ENCODE measurements at places on chromosomes 13 and 19.

DNA sequence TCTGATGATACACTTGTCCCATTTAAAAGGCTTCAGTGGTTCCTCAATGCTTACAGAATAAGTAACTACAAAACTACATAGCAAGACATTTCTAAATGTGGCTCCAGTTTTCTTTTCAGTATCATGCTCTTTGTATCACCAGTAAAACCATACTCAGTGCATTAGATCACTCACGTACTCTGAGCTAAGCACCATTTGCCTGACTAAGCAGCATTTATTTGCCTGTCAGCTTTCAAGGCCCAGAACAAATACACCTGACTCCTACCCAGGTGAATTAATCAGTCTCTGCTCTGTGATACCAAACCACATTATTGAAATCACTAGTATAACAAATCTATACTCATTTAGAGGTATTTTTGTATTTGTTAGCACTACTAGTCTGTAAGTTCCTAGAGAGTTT, 47.4 kb upstream of the PCDH20 start:
- peak; percentile 34 for DNase-seq

DNA sequence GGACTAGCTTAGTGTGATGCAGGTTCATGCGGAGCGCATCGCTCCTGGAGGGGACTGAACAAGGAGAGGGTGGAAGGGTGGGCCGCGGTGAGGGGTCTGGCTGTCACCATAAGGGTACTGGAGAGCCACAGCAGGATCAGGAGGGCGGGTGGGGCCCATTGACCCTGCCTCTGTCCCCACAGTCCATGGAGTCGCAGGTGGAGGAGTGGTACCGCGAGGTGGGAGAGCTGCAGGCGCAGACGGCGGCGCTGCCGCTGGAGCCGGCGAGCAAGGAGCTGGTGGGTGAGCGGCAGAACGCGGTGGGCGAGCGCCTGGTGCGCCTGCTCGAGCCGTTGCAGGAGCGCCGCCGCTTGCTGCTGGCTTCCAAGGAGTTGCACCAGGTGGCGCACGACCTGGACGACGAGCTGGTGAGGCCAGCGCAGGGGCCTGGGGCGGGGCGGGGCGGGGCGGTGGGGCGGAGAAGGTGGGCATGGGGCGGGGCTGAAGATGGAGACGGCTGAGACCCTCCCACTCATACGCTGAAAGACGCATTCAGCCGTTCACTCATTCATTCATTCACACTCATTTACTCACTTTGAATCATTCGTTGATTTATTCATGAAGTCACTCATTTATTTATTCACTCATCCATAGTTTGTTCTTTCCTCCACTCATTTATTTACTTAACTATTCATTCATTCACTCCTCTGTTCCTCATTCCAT, 27.5 kb upstream of the SHKBP1 start:
- peak; percentile 50 for DNase-seq

GRCh38 chr13:113491418-113491883, 940 bp upstream of the DCUN1D2 start:
- peak; percentile 65 for DNase-seq

DNA sequence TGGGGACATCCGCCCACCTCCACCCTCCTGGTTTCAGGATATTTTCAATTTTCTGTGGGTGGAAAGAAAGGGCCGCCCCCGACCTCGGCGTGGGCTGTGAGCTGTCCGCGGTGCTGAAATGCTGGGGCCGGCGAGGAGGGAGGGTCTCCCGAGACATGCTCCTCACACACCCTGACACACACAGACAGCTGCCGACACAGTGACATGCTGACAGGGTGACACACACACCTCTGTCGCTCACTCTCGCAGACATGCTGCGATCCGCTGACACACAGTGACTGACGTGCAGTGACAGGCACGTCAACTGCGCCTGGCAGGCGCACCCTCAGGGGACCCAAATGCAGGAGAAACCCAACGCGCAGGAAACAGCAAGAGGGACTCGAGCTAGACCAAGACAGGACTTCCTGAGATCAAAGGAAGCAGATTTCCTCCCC, 25.1 kb upstream of the MEIS3 start:
- DNase-seq: no peak

DNA sequence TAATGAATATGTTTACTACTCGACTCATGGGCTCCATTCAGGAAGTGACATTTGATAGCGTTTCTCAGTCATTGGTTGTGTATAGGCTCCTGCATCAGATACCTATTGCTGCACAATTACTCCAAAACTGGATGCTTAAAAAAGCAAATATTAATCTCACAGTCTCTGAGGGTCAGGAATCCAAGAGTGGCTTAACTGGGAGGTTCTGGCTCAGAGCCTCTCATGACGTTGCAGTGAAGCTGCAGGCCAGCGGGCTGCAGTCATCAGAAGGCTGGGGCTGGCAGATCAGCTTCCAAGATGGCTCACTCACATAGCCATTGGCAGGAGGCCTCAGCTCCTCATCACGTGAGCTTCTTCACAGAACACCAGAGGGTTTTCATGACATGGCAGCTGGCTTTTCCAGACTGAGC, 525.1 kb upstream of the NBEA start:
- DNase-seq: no peak

GRCh38 chr19:29479941-29480340, 45.9 kb upstream of the VSTM2B start:
- no peak for DNase-seq

GRCh38 chr13:57673197-57673596, 41.7 kb downstream of the PCDH17 start:
- no peak for DNase-seq

GRCh38 chr13:34933349-34933748, 8.7 kb upstream of the NBEA start:
- DNase-seq: no peak

DNA sequence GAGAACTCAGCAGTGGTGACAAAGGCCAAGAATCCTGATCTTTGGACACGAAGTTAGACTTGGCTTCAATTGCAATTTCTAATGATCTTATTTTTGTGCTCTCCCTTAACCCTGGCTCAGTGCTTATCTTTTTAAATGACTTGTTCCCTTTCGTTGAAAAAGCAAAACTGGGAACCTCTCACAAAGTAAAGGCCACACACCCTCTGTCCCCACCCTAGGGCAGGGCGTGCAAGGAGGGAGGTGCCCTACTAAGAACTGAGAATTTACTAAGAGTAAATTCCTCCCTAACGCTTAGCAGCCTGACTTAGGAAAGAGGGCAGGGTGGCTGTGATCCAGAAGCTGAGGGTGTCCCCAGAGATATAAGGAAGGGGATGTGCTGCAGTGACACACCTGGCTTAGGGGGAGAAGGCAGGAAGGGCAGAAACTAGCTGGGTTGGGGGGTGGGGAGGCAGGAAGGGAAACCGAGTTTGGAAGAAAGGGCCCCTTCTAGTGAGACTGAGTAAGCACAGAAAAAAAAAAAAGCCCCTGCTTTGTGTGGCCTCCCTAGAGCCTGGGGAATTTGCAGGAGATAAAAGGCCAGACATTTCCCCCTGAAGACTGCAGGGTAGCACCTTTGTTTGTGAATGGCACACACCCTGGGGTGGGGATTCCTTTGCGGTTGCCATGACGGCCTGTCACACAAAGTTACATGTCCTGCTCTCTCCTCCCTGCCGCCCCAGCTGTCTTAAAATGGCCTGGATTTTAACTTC, 435.1 kb downstream of the EFNB2 start:
- DNase-seq: no peak

- DNase-seq: no peak
These were observed 7.0 kb upstream of the POMP start for GRCh38 chr13:28651810-28652401.

GRCh38 chr13:51793570-51794271, 10.2 kb downstream of the DHRS12 start:
- no peak for DNase-seq

- no peak for DNase-seq
These were observed 41.3 kb upstream of the INTS6 start for GRCh38 chr13:51494156-51494555.

DNA sequence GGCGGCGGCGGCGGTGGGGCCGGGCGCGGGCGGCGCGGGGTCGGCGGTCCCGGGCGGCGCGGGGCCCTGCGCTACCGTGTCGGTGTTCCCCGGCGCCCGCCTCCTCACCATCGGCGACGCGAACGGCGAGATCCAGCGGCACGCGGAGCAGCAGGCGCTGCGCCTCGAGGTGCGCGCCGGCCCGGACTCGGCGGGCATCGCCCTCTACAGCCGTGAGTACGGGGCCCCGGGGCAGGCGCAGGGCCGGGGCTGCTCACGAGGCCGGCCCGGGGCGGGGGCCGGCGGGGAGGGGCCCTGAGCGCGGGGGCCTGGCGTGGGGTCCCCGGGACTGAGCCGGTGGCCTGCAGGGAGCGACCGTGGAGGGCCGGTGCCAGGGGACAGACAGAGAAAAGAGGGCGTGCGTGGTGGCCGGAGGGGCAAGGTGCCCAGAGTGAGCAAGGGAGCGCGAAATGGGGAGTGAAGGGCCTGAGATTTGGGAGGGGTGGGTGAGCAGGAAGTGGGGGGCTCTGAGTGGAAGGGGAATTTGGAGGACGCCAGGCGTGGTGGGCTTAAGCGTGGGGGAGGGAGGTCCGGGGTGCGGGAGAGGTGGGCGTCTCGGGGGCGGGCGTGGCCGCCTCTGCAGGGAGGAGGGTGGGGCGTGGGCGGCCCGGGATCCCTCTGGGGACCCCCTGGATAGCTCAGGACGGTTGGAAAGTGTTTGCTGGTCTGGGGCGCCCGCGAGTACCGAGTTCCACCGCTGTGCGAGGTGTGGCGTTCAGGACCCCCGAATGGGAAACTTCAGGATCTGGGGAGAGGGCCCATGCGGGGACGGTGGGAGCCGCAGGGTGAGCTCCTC, 575 bp downstream of the CARM1 start:
- DNase-seq: no peak

- no peak for DNase-seq
These were observed 258.2 kb upstream of the IRS2 start for GRCh38 chr13:110044551-110045111.

DNA sequence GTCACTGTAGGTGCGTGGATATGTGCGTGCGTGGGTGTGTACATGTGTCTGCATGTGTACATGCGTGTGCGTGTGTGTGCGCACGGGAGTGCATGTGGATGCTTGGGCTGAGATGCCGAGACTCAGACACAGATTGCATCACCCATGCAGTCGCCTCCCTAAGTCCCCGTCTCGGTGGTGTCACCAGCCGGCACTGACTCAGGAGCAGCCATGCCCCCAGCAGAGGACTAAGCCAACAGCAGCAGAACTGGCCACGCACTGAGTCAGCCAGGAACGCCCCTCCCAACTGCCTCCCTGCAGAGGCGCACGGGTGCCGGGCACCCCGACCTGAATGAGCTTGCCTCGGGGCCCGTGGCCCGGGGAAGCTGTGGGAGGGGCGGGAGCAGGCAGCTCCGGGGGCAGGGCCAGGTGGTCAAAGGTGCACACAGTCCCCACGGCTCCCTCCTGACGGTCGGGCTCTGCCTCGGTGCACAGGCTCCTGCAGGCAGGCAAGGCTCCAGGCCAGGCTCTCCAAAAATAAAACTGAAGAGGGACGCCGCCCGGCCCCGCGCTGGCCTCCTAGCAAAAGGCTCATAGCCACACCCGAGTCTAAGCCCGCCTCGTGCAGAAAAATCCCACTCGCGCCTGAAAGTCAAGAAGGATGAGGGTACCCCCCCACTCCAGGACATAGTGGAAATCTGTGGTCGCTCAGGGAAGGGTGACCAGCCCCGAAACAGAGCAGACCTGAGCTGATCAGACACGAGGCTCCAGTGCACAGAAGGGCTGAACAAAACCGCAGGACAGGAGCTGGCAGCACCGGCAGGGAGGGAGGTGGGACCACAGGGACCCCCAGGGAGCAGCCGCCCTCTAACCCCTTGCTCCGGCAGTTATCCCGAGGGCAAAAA, 49.2 kb downstream of the GADD45B start:
- no peak for DNase-seq

GRCh38 chr19:23913931-23914330, 755 bp upstream of the ZNF726 start:
- DNase-seq: no peak

DNA sequence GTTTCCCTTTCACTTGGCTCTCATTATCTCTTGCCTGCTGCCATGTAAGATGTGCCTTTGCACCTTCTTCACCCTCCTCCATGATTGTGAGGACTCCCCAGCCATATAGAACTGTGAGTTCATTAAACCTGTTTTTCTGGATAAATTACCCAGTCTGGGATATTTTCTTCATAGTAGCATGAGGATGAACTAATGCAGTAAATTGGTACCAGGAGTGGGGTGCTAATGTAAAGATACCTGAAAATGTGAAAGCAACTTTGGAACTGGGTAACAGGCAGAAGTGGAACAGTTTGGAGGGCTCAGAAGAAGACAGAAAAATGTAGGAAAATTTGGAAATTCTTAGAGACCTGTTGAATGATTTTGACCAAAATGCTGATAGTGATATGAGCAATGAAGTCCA, 487.4 kb downstream of the LMO7 start:
- no peak for DNase-seq

- no peak for DNase-seq
These were observed 55.9 kb upstream of the LATS2 start for GRCh38 chr13:21117104-21117809.

GRCh38 chr13:51538591-51539179, 45.6 kb upstream of the WDFY2 start:
- DNase-seq: no peak

GRCh38 chr19:15432018-15432494, 13.3 kb upstream of the AKAP8L start:
- DNase-seq: no peak

GRCh38 chr19:46081928-46082727, 41.3 kb upstream of the IGFL4 start:
- DNase-seq: peak; percentile 29

DNA sequence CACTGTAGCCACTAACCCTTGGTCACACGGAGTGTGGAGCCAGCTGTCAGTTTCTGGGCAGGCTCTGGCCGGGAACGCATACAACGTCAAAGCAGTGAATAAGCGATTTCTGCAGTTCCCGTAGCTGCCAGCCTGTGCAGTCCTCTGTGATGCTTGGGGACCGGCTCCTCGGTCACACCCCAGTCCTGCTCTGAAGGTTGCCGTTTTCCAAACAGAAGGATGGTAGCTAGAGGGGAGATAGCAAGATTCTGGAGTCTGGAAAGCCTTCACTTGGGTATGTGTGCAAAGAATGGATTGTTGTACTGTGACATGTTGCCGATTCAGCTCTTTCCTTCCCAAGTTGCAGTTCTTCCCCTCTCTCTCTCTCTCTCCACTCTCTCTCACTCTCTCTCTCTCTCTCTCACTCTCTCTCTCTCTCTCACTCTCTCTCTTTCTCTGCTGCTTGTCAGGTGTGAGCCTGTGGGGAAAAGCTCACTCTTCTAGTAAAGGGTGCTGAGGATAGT, 38.7 kb upstream of the C1QTNF9 start:
- DNase-seq: no peak

DNA sequence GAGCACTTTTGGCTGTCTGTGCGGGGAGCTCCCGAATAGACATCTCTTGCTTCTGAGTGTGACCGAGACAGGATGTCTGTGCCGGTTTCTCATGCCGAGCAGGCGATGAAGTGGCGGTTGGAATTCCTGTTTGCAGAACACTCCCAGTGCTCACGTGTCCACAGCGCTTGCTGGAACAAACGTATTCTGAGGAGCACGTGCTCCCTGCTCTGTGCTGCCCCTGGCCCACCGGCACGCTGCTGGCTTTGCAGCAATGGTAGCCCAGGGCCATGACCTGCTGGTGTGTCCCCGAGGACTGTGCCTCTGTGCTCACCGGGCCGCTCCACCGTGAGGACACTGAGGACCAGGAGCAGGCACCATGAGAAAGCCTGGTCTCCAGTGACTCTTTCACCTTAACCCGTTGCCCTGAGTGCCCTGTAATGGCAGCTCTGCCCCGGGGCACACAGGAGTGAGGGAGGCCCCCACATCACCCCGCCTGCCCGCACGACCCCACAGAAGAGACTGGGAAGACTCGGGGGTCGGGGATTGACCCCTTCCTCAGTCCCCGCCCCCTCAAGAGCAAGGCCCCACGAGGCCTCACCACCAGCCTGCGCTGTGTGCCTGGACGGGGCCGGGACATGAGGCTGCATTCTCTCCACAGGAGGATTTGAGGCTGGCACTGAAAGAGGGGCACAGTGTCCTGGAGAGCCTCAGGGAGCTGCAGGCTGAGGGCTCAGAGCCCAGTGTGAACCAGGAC, 40.0 kb upstream of the F7 start:
- DNase-seq: no peak
